ENCODE measurements at places on chromosomes 1 and 21.

DNA sequence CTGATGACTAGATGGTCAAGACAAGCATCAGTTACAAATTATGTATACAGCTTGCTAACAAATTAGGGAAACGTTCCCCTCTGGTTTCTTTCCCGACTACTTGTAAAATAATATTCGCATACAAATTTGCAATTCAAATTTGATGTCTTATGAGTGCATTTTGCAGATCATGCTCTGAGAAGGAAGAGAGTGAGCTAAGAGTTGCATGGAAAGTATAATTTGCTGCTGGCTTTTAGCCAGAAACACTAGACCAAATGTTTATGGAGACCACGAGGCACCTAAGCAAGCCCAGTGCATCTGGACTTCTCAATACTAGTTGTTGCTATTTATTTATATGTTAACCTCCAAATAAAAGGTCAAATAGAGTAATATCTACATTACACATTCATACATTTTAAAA lies 216.0 kb downstream of the SMYD3 start:
- DNase-seq = no peak

DNA sequence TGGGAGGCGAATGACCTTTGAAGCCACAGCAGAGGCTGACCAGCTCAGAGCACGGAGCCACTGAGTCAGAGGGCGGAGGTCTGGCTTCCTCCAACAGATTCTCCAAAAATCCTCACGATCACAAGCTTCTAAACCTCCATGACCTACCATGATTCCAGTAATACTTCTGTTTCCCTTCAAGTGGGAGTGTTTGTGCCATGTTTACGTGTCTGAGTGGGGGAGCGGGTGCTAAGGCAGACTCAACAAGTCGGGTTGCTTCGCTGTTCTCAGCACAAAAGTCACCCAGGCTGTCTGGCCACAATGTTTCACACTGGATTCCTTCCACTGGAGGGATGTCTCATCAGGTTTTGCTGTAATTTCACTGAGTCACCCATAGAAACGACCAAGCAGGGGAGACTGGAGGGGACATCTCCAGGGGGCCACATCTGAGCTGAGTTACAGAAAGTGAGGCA lies 86.2 kb downstream of the SLC66A1 start:
- DNase-seq = no peak

GRCh38 chr1:147895123-147895522 lies 7.5 kb upstream of the GJA8 start:
- no peak for DNase-seq

GRCh38 chr1:58443986-58444868 lies 102.3 kb downstream of the OMA1 start:
- no peak for DNase-seq

GRCh38 chr1:245528258-245528635 lies 373.5 kb downstream of the KIF26B start:
- no peak for DNase-seq

GRCh38 chr1:59195151-59195550 lies 101.7 kb upstream of the FGGY start:
- DNase-seq = no peak

DNA sequence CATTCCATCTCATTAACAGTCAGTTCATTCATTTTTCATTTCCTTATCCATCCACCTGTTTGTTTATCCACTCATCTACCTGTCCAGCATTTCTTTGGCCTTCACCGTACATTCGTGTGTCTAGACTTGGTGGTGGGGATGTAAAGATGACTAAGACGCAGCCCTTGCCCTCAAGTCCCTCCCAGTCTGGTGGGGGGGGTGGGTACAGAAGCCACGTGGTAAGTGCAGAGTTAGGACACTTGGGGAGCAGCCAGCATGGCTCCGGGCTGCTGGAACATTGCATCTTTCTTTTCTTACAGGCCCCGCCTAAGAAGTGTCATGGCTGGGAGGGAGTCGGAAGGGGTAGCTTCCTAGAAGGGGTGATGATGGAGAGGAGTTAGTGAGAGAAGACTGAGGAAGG lies 17.2 kb downstream of the KIF26B start:
- DNase-seq = no peak

DNA sequence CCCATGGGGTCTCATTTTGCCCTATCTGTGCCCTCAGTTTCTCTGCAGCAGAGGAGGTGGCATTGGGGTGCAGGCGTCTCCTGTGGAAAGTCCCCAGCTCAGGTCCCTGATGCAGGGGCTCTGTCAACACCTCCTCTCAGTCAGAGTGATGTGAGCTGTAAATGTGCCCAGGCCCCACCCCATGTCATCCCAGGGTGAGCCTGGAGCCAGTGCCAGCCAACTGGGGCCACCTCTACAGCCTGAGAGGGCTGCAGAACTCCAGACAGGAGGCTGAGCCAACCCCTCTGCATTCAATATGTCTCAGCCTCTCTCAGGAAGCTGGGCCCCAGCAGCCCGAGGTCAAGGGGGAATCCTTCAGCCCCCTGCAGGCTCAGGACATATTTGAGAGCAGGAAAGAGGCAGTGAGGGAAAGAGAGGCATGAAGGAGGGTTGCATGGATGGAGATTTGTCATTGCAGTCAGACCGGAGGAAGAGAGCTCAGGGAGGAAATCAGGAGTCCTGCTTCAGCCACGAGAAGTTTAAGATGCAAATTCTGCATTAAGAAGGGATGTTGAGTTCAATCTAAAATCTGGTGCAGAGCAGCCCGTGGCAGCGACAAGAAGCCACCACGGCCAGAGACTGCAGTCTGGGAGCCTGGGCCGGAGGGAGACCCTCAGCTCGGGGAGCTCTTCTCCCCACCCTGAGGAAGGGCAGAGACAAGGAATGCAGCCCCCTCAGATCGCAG lies 288.2 kb upstream of the VAMP3 start:
- DNase-seq = peak; percentile 67

DNA sequence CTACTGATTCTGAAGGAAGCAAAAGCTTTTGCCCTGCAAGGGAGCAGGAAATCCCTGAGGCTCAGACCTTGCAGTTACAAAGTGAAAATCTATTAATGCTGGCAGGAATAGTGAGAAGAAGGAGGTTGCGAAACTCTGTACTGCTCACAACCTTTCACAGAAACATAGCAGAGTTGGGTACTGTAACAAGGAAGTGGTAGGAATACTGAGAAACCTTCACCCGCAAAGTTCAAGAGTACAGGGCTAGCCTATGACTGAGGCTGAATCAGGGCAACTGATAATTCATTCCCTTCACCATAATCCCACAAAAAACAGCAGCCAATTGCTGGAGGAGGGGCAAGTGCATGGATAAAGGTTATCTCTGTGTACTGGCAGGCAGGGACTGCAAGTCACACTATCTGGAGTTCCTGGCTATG lies 23.9 kb upstream of the KCTD3 start:
- DNase-seq = no peak

DNA sequence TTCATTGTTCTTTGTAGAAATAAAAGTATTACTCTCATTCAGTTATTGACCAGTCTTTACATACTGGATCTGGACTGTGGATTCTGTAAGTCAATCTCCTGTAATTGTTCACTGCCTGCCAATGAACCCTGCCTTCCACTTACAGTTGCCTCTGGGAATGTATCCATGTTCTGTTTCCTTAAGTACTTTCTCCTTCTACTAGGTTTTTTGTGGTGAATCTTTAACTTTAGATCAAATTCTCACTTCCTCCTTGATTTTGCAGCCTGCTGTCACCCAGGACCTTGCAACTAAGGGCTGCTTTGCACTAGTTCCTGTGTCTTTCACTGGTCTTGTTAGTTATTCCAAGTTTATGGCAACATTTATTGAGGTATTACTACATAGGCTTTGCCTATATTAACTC lies 28.2 kb upstream of the ANKRD13C start:
- no peak for DNase-seq

- no peak for DNase-seq
Measured at GRCh38 chr1:112509005-112509659, 367 bp downstream of the WNT2B start.

DNA sequence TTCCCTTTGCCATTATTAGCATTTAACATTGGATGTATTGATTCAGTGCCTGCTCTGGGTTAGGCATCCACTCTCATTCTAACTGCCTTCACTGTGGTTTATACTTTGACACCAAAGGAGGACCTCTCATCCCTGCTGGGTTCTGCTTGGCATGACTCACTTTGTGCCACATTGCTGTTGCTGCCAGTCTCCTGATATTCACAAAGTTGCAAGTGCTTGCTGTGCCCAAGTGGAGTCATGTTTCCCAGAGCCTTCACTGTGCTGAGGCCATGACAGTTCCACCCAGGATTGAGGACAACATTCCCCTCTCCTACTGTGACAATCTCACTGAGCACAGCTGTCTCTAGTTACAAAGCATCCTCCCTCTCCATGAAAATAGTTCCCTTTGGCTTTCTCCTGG lies 519.9 kb upstream of the USP24 start:
- DNase-seq = no peak

DNA sequence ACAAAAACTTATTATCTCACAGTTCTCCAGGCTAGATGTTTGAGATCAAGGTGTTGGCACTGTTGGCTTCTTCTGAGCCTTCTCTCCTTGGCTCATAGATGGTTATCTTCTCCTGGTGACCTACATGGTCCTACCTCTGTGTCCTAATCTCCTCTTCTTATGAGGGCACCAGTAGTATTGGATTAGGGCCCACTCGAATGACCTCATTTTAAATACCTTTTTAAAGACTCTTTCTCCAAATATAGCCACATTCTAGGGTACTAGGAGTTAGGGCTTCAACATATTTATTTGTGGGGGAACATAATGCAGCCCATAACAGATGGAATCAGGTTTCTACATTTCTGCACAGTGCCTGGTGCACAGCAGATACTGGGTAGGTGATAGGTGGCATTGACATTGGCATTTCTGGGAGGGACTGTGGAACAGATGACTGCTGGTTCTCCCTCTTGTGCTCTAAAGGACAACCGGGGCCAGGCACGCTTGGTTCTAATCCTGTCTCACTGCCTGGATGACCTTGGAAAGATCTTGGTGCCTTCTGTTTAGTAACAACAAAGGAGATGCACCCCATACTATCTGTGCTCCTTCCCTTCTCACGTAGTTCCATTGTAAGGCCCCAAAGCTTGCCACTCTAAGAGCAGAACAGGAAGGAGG lies 140.3 kb downstream of the PLPP3 start:
- peak; percentile 50 for DNase-seq

GRCh38 chr1:13930151-13930550 lies 230.2 kb downstream of the PRDM2 start:
- DNase-seq = no peak

- no peak for DNase-seq
Measured at GRCh38 chr21:27426196-27426595, 459.3 kb upstream of the ADAMTS5 start.

DNA sequence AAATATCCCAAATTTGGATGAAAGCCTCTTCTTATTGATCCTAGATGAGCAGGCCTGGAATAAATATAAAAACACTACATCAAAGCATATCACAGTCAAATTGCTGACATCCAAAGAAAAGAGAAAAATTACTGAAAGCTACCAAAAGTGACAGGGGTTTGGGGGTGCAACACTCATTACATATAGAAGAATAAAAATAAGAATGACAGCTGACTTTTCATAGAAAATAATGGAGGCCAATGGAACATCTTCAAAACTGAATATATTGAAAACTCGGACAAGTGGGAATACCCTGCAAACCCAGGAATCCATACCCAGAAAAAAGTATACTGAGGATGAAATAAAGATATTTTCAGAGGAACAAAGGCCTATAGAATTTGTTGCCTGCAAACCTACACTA lies 84.0 kb downstream of the FOXJ3 start:
- DNase-seq = no peak

DNA sequence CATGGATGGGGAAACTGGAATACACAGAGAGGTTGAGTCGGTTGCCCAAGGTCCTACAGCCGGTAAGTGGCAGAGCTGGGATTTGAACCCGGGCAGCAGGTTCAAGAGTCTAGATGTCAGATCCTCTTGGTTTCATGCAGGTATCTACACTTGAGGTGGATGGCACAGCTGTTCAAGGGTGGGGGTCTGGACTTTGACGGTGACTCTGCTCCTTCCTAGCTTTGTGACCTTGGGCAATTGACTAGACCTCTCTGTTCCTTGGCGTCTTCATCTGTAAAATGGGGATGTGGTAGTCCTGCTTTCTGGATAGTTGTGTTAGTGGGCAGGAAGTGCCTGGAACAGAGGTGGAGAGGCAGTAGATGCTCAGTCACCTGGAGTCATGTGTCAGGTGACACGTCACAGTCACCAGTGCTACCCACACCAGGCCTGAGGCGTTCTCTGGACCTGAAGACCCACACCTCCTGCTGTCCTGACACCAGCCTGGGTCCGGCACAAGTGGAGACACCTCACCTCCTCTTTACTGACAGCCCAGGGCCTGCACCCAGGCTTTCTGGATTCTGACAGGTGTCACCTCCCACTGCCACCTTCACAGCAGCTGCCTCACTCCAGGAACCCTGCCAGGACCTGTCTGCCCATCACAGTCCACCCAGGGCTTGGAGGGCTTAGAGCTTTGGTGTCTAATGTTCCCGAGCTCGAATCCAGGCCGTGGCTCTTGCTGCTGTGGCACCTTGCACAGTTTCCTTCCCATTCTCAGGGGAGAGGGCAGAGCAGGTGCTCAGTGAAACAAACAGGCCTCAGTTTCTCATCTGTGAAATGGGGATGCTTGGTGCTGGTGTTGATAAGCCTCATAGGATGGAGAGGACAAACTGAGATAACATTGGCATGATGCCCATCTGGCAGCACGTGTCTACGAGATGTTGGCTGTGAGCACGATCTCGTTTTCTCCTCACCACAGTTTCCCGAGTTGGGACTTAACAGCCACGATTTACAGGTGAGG lies 83.2 kb upstream of the RUNX3 start:
- no peak for DNase-seq

- DNase-seq = no peak
Measured at GRCh38 chr1:180908074-180908765, 4.5 kb upstream of the KIAA1614 start.

DNA sequence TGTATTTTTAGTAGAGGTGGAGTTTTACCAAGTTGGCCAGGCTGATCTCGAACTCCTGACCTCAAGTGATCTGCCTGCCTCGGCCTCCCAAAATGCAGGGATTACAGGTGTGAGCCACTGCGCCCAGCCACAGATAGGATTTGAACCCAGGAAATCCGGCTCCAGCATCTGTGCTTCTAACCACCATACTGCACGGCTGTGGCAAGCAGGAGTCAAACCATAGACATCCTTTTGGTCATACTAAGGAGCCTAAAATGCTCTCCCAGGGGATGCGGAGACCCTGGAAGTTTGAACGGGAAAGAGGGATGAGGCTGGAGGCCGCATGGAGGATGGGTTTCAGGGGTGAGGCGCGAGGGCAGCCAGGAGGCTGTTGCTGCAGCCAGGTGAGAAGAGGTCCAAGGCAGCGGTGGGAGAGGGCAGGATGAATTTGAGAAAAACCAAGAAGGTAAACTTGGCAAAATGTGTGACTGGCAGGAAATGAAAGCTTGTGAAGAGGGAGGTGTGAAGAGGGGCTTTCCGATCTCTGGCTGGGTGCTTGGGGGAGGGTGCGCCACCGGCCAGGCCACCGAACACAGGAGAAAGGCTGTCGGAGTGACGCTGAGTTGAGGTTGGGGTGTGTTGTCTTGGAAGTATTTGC lies 24.0 kb upstream of the CDK18 start:
- no peak for DNase-seq

- no peak for DNase-seq
Measured at GRCh38 chr1:232709386-232709785, 79.5 kb upstream of the SIPA1L2 start.

DNA sequence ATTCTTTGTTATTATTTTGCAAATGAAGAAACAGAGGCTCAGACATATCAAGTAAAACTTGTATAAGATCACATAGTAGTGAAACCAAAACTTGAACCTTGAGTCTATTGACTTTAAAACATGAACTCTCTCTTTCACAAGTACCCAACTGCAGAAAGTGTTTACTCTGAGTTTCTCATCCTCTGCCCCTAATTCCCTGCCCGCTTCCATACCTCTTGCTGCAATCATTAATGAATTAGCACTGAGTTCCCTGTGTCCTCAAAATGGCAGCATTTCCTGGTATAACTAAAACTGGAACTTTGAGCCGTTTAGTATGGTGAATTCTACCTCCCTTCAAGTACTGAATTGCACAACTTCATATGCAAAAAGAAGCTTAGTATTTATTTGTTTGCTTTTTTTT lies 147.7 kb upstream of the DNAH14 start:
- no peak for DNase-seq

Measured in left ventricle myocardium superior (tissue), 1 donor.